ENCODE measurements at places on chromosomes 2 and 18.

- no peak for DNase-seq
Observed at GRCh38 chr2:213723707-213724106, 439.4 kb downstream of the SPAG16 start.

GRCh38 chr2:236633775-236634560, 64.3 kb downstream of the ACKR3 start:
- DNase-seq: no peak

- no peak for DNase-seq
Observed at GRCh38 chr18:30775629-30776028, 266.9 kb downstream of the DSC3 start.

DNA sequence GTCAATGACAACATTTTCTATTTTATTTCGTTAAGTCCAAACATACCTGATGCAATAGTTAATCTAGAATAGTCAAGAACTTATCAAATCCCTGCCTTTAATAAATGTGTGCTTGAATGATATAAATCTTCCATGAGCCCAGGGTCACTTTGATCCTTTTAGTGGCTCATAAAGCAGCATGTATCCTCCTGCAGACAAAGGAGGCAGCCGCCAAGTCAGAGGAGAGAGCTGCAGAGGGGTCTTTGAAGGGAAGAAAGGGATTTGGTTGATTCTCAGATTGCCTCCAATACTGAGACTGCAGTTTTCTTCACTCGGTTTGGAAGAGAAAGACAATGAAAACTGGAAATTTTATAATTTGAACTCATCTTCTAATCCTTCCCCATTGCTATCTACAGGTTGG, 378.4 kb upstream of the PIK3C3 start:
- no peak for DNase-seq

- no peak for DNase-seq
Observed at GRCh38 chr2:24220554-24221291, 45.9 kb downstream of the FAM228A start.

DNA sequence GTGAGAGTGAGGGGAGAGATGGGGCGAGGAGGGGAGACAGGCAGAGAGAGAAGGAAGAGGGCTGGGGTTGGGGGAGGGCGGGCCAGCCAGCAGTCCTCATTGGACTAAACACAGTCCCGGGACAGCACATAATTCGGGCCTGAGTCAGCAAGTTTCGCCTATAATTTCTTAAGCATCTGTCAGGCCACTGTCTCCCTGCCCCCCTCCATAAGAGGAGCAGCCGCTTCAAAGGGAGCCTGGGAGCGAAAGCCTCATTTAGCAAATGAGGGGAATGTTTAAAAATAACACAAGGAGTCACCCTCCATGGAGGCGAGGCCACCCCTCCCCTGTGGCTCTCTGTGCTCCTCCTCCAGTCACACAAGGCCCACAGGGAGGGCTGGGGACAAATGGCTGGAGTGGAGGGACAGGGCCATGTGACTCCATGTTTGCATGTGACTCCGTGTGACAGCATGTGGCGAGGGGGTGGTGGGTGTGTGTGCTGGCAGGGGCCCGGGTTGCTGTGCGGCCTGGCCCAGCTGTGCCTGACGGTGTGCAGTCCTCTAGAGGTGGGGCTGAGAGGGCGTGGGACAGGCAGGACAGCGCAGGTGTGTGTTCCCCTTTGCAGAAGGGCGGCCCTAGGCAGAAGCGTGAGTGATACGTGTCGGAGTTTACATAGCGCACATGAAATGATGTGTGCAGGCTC, 162.4 kb downstream of the CELF4 start:
- peak; percentile 67 for DNase-seq

DNA sequence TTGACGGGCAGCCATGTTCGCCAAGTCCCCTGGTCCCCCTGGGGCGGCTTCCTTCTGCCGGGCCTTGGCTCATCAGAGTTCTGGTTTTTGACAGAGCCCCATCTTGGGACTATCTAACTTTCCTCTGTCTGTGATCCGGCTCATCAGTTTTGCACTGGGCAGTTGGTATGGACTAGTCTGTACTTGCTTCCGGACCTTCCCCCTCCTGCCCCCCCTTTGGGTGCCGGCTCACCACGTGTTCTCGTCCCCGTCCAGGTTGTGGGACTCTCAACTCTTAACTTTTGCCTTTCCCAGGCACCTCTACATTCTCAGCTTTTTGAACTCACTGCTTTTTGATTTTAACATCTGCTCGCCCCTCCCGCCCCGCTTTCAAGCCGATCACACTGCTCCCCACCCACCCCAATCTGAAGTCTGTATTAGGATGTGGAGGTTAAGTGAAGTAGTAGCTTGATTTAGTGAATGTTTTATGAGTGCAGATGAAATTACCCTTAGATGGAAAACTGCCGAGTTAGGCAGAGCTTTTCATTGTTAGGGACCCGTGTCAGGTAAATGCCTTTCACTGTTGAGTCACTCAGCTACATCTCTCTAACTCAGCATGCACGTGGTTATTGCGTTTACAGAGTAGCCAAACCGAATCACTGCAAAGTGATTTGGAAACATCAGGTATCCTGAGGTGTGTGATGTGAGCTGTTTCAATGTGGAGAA, 874 bp downstream of the WDR43 start:
- DNase-seq: peak; percentile 53

- DNase-seq: peak; percentile 26
Observed at GRCh38 chr2:20972110-20972509, 71.8 kb downstream of the APOB start.

- DNase-seq: no peak
Observed at GRCh38 chr18:51582551-51582950, 385.1 kb upstream of the MEX3C start.

- no peak for DNase-seq
Observed at GRCh38 chr2:136284226-136285119, 166.5 kb upstream of the CXCR4 start.
